ENCODE measurements at places on chromosomes 2 and 18. TPM values are rescaled to one million over a fixed set of nuclear protein-coding genes. Genes with fewer than 3 reads are reported as not detected.

The CTLA4 gene
- not detected for total RNA-seq

The RESP18 gene
- total RNA-seq, result not detected

The RNF144A gene
- 1.7 TPM for total RNA-seq

The ELOA2 gene
- total RNA-seq, result not detected

The TDRD15 gene
- total RNA-seq, result not detected

The POTEC gene
- not detected for total RNA-seq

The IL36RN gene
- 8.4 TPM for total RNA-seq

The VIL1 gene
- total RNA-seq, result not detected

The CDH20 gene
- not detected for total RNA-seq

The ELAC1 gene
- total RNA-seq, result 3.8 TPM

The NOSTRIN gene
- 0.72 TPM for total RNA-seq

The TNFAIP6 gene
- total RNA-seq, result 6.0 TPM

The SERPINB13 gene
- 9.2 TPM for total RNA-seq

The GTF3C2 gene
- total RNA-seq, result 31.3 TPM

The CD8A gene
- under 0.01 TPM for total RNA-seq

The TGIF1 gene
- total RNA-seq, result 269 TPM

The ARHGAP25 gene
- 0.43 TPM for total RNA-seq

The EMILIN2 gene
- total RNA-seq, result 1.3 TPM

The GALNT3 gene
- total RNA-seq, result 78.2 TPM

The EMX1 gene
- not detected for total RNA-seq

The AFTPH gene
- total RNA-seq, result 52.2 TPM

The CACNB4 gene
- total RNA-seq, result under 0.01 TPM

The RBKS gene
- 1.1 TPM for total RNA-seq

The RTKN gene
- 53.7 TPM for total RNA-seq

The DTYMK gene
- 21.5 TPM for total RNA-seq

The MAB21L4 gene
- total RNA-seq, result 3.4 TPM

The CPLX4 gene
- total RNA-seq, result 0.24 TPM

All from tracheal epithelial cell (primary cell).